Brain microvascular endothelial cell (primary cell): ENCODE measurements at places on chromosomes 7 and 10.

- peak; percentile 85 for DNase-seq
Observed at GRCh38 chr10:78047314-78047891, 13.7 kb downstream of the RPS24 start.

- DNase-seq = no peak
Observed at GRCh38 chr7:87875151-87876039, 765 bp downstream of the SLC25A40 start.

- no peak for DNase-seq
Observed at GRCh38 chr7:2030475-2031450, 202.0 kb downstream of the MAD1L1 start.

DNA sequence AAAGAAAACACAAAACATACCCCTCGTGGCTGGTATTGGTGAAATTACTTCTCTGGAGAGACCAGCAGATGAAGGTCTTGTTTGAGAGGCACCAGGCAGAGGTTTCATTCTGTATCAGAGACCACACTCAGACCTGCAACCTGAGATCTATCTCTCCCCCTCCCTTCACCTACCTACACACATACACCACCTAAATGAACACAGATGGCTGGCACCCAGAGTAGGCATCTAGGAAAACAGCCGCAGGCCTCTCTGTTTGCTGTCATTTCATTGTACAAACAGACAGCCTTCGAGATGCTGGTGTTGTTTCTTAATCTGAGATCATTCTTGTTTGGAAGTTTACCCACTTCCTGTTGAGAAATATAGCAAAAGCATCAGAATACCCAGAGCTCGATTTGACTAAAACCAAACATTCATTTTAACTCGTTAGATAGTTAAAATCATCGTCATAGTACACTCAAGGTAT, 173.9 kb upstream of the SLC25A13 start:
- no peak for DNase-seq

DNA sequence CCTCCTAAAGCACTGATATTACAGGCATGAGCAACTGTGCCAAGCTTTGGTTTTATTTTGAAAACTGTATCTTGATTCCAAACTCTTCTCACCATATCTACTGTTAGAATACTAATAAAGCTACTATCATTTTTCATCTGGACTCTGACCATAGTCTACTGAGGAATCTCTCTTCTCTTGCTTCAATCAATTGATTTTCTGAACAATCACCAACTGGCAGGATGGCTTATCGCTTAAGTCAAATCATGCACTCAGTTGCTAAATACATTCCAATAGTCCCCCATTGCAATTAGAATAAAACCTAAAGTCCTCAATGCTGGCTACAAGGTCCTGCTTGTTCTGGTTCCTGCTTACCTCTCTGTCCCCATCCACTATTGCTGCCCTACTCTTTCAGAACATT, 2.3 kb upstream of the APBB1IP start:
- no peak for DNase-seq

DNA sequence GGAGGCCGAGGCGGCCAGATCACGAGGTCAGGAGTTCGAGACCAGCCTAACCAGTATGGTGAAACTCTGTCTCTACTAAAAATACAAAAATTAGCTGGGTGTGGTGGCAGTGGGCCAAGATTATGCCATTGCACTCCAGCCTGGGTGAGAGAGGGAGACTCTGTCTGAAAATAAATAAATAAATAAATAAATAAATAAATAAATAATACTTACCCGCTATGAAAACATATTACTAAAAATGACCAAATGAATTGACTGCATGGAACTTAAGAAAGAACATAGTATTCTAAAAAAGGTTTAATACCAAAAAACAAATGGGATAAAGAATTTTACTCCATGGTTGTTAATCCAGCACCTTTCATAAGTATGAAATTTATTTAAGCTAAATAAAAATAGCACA, 305.0 kb downstream of the GATA3 start:
- DNase-seq = no peak

GRCh38 chr10:118076705-118077104, 30.0 kb upstream of the RAB11FIP2 start:
- no peak for DNase-seq

DNA sequence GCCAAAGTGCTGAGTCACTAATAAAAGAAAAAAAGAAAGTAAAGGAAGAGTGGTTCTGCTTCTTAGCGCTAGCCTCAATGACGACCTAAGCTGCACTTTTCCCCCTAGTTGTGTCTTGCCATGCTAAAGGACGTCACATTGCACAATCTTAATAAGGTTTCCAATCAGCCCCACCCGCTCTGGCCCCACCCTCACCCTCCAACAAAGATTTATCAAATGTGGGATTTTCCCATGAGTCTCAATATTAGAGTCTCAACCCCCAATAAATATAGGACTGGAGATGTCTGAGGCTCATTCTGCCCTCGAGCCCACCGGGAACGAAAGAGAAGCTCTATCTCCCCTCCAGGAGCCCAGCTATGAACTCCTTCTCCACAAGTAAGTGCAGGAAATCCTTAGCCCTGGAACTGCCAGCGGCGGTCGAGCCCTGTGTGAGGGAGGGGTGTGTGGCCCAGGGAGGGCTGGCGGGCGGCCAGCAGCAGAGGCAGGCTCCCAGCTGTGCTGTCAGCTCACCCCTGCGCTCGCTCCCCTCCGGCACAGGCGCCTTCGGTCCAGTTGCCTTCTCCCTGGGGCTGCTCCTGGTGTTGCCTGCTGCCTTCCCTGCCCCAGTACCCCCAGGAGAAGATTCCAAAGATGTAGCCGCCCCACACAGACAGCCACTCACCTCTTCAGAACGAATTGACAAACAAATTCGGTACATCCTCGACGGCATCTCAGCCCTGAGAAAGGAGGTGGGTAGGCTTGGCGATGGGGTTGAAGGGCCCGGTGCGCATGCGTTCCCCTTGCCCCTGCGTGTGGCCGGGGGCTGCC, at the start of gene IL6:
Gene IL6 (plus strand): TSS at position 294 of the 807 bp plus-strand sequence. CDS start 63 bp downstream, at position 357.
- peak; percentile 94 for DNase-seq

DNA sequence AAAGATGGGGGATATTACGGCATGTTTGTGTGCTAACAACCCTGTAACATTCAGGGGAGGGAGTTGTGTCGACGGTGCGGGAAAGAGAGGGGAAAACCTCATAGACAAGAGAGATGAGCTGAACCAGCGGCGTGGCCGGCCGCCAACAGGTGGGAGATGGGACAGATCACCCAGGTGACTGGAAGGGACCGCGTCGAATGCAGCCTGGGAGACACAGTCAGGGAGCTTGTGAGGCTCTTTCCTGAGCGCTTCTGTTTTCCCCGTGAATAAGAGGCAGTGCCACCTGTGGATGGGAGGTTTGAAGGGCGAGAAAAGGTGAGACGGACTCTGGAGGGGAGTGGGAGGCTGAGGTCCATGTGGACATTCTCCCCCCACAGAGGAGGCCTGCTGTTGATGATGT, 9.9 kb upstream of the PRKAG2 start:
- no peak for DNase-seq

DNA sequence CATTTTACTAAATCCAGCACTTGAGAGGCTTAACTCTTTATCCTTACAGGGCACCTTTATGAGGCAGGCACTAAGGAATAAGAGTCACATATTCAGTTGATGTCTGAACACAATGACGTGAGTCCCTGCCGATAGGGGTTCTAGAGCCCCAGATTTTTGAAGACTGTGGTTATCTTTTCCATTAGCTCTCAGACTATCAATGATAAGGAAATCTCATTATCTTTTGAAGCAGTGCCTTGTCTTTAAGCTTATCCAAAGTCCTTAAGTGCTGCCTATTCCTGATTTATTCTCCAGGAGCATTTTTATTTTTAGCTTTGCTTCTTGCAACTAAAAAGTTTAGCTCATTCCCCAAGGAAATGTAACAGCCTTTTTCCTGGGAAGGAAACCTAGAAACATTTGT, 444.1 kb upstream of the LRRN3 start:
- DNase-seq = no peak

DNA sequence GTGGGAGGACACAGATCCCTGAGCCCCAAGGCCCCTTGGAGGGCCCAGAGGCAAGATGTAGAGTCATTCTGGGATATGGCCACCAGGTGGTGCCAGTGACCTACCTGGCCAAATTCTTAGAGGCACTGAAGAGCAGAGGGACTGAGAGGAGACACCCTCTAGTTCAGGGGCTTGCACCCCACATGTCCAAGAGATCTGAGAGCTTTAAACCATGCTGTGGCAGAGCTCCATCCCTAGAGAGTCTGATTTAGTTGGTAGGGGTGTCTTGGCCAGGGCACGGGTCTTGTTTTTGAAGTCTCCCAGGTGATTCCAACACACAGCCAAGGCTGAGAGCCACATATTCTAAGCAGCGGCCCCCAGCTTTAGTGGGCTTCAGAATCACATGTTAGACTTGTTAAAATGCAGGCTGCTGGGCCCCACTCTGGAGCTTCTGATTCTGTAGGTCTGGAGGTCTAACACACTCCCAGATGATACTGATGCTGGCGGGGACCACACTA, 52.5 kb downstream of the PRF1 start:
- DNase-seq = peak; percentile 48
